ENCODE measurements at places on chromosomes 1 and 21.

DNA sequence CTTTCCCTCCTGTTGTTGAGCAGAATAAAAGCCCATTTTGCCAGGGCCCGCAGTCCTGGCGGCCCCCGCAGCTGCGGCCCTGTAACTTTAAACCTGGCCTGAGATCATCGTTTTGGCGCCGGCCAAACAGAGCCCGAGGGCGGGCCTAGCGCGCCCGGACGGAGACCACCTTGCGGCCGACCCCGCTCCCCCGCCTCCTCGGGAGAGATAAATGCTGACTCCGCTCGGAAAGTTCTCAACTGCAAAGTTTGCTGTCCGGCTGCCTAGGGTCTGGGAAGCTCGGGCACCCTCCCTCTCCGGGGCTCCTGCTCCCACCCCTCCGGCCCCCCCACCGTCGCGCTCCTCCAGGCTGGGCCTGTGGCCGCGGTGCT is at the start of gene PDPN:
Gene PDPN (plus strand): TSS at position 238 of the 371 bp plus-strand sequence. CDS start 202 bp downstream, outside the sequence.
- ATAC-seq: no peak

DNA sequence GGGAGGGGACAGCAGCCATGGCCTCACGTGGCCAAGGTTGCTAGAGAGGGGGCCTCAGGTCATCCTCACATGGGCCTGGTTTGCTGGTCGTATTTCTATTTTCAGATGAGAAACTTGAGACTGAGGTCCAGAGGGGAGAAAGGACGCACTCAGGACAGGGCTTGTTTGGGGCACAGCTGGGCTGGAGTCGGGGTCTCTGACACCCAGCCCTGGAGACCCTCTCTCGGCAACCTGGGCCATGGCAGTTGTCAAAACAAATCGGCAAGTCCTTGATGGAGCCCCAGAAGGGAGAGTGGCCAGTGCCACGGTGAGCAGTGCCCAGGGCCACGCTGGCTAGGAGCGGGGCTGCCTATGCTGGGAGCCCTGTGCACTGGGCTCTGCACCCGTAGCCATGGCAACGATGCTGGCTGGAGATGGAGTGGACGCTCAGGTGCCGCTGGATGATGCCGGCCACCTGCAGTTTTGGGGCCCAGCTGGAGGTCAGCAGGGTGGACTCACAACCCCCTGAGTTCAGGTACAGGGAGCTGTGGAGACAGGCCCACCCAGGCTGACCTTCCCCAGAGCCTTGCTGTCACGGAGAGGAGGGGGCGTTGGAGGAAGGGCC is 11.1 kb downstream of the LRRC3 start:
- ATAC-seq: no peak

GRCh38 chr1:183262628-183263200 is 76.7 kb downstream of the LAMC2 start:
- ATAC-seq: no peak

DNA sequence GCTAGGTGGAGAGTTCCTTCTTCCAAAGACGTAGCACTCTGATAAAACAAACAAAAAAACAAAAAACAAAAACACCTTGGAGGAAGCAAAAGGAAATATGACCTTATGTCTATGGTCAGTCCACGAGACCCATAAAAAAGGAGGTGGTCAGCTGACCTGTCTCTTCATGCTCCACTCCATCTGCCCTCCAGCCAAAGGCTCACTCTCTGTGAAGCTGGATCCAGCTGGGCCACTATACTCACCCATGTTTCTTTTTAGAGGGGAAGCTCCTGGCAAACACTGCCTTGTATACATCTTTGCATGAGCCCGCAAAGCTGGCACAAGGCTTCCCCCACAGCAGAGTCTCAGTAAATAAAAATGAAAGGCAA is 126.1 kb upstream of the CACHD1 start:
- ATAC-seq: no peak

DNA sequence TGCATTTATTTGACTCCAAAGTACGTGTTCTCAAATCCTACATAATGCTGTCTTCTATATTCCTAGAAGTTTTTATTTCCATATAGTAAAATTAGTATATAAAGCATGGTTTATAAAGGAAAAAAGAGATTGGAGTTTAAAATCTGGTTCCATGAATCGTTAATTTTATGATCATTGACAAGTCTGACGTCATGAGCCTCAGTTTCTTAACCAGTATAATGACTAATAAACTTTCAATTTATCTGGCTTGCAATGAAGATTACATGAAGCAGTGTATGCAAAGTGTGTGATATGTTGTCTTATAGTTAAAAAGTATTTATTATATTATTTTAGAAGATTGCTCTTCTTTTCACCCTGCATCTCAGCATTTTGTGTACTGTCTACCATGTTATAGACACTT is 421.4 kb upstream of the LRRC7 start:
- ATAC-seq: no peak

GRCh38 chr1:83102630-83103071 is 896.3 kb downstream of the TTLL7 start:
- ATAC-seq: no peak

GRCh38 chr1:204990059-204990664 is 52.9 kb upstream of the CNTN2 start:
- ATAC-seq: no peak

DNA sequence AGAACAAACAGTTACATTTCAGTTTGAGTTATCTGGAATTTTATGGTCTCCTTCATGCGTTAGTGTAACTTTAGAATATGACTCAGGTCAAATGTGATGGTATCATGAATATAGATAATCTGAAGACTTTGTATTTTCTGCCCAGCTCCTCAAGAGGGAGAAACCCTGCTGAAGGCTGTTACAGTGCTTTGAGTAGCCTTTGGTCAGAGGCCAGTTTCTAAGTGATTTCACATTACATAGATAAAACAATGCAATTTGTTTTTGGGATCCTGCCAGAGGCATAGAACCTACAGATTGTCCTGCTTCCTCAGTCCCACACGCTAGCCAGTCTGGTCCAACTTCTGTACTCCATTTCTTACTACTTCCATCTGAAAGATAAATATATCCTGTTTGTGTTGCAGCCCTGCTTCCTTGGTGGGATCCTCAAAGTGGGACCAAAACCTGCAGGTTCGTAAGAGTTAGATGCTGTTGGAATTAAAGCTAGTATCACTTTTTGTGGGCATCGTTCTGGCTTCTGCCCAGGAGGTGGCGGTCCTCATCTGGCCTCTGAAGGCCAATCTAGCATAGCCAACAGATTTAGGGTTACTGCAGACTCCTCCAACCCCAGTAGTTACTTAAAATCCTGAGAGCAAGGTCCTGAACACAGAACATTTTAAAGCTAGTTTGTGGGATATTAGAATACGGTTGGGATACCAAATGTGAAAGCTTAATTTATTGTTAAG is 645.8 kb upstream of the USP24 start:
- no peak for ATAC-seq

GRCh38 chr1:200753650-200754198 is 15.0 kb downstream of the CAMSAP2 start:
- ATAC-seq: no peak

GRCh38 chr1:219220945-219221344 is 47.3 kb downstream of the LYPLAL1 start:
- ATAC-seq: peak; percentile 74

DNA sequence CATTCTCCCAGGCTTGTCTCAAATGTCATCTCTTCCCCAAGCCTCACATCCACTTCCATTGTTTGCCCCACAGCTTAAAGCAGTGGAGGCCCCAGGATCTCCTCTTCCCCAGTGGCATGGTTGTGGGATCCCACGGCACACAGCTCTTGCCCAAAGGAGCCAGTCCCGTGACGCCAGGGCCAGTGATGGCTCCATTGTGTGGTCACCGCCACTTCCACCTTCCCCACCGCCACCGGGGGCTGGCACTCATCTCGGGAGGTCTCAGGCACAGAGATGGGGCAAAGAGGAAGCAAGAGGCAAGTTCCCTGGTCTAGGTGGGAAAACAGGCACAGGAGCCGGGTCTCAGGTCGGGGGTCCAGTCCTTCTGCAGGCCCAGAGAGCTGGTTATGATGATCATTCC is 22.9 kb upstream of the ALDH4A1 start:
- no peak for ATAC-seq

DNA sequence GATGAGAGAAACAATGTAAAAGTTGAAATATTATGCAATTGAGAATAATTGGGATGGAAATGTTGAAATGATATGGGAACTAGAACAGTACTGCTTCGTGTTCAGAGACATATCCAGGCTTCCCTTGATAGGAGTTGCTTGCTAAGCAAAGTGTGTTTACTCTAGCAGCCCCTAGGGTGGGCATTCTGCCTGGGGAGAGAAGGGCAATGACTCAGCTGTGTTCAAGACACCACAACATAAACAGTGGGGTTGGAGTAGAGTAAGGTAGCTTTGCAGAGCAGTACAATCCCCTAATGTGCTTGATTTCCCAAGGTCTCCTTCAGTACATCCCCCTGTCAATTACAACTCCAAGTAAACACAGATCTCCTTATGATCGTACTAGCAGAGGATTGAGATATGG is 4.8 kb upstream of the PCNX2 start:
- no peak for ATAC-seq

DNA sequence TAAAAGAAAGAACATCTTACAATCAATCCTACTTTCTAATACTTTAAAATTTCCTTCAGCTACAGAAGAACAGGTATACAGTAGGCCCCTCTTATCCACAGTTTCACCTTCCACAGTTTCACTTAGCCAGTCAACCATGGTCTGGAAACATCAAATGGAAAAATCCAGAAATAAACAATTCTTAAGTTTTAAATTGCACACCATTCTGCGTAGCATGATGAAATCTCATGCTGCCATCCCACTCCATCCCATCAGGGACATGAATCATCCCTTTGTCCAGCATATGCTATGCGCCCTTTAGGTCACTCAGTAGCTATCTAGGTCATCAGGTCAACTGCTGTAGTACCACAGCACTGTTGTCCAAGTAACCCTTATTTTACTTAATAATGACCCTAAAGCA is 67.7 kb downstream of the HSF2BP start:
- ATAC-seq: no peak

DNA sequence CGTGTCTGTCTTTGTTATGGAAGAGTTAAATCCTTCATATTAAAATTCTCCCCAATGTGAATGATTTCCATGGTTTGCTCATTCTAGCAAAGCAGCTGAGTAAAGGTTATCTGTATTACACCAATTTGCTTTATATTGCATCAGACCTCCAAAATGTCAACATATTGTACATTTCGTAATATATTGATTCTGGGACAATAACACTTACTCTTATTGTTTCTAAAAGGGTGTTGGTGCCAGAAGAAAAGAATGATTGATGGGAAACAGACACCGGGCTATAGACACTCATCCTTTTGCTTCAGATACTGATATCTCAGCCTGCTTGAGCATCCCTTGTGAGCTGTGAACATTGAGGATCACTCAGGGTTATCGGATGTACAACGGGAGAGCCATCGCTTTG is 7.0 kb downstream of the NTNG1 start:
- no peak for ATAC-seq

GRCh38 chr1:228316589-228317387 is 89.8 kb downstream of the TRIM11 start:
- ATAC-seq: peak; percentile 37

DNA sequence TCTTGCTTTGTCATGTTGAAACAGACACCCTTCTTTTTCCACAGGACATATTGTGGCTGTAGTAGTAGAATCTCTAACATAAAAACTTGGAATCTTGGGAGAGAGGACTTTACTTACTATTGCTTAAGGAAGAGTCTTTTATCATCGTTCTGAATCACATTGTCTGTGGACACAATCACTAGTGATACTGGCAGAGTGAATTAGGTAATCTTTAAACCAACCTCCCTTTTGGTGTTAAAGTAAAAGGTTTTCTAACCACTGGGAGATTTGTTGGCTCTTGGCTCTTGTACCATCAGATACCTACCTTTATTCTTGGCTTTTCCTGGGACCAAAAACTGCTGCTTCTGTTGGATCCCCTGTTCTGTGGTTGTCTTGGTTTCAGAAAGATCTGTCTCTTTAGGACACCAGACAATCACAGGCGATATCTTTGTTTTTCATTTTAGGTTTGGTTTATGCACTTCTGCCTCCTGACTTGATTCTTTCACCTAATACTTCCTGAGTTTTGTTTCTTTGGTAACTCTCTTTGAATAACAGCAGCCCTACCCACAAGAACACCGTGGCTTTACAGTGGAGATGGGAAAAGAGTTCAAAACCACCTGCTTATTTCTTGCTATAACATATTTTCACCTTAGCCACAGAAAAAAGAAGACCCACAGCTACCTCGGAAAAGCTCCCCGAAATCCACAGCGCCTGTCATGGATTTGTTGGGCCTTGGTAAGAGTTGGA is 36.6 kb upstream of the ZFP69B start:
- no peak for ATAC-seq

GRCh38 chr1:8055973-8056372 is 29.9 kb upstream of the ERRFI1 start:
- ATAC-seq: no peak

DNA sequence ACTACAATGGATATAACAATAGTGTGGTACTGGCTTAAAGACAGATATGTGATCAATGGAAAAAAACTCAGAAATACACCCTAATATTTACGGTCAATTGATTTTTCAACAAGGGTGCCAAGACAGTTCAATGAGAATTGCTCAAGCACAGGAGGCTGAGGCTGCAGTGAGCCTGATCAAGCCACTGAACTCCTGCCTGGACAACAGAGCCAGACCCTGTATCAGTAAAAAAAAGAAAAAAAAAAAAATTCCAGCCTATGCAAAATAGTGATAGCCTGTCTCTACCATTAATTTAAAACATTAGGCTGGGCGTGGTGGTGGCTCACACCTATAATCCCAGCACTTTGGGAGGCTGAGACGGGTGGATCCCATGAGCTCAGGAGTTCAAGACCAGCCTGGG is 70.0 kb downstream of the SLC27A3 start:
- ATAC-seq: no peak

- no peak for ATAC-seq
Observed at GRCh38 chr1:226624526-226624925, 76.0 kb downstream of the STUM start.

DNA sequence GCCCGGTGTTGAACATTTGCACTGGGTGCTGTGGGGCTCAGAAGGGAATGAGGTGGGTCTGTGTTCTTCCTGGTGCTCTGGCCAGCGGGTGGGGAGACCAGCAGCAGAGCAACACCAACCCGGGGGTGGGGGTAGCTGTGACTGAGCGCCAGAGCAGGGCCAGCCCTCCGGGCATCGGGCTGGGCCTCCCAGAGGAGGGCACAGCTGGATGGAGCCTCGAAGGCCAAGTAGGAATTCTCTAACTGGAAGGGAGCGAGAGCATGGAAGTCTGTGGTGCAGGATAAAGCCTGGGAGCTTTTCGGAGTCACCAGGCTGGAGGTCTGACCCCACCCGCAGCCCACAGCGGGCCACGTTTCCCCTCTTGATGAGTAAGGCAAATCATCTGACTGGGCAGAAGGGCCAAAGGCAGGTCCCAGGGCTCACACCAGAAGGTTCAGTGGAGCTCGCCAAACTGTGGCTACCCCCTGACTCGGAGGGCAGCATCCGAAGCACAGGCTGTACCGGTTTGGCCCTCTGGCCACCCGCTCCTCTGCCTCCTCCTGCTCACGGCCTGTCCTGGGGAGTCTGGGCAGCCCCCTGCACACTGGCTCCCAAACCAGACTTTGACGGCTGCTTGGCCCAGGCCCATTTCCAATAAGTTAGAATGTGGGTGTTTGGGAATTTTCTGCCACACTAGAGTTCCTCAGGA is 18.8 kb downstream of the SLC1A7 start:
- no peak for ATAC-seq

GRCh38 chr21:45578176-45578801 is 36.0 kb upstream of the SLC19A1 start:
- ATAC-seq: no peak
